ENCODE measurements at places on chromosomes 6 and 20.

DNA sequence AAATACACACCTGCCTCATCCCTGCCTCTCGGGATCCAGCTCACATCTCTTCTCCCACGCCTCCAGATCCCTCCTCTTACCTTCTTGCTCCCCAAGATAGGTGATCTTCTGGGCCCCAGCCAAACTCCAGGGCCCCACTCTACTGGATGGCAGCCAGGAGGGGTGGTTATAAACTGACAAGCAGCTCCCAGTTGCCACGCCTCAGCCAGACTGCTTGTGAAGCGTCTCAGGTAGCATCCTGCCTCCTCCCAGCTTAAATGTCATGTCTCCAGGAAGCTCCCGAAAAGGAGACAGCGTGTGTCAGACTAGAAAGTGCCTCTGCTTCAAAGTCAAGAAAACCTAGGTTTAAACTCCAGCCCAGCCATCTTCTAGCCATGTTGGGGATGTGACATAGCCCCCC lies 114.1 kb downstream of the LRFN2 start:
- DNase-seq = no peak

GRCh38 chr20:20567712-20568111 lies 144.7 kb downstream of the RALGAPA2 start:
- no peak for DNase-seq

GRCh38 chr20:35034145-35034544 lies 58.5 kb downstream of the TRPC4AP start:
- no peak for DNase-seq

DNA sequence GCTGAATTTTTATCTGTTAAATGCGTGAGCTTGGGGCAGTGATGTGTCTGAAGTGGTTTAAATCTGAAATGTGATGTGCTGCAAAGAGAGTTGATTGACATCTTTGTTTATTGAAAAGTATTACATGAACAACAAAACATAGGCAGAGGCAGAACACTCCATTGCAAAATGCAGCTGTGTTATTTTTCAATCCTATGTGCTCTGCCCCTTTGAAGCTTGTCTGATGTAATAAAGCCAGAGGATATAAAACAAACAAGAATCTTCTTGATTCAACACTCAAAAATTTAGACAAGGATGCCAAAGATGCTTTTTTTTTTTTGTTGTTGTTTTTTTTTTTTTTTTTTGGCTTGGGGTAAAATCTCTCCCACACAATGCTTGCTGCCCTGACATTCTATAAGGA lies 482.4 kb upstream of the MMS22L start:
- no peak for DNase-seq

DNA sequence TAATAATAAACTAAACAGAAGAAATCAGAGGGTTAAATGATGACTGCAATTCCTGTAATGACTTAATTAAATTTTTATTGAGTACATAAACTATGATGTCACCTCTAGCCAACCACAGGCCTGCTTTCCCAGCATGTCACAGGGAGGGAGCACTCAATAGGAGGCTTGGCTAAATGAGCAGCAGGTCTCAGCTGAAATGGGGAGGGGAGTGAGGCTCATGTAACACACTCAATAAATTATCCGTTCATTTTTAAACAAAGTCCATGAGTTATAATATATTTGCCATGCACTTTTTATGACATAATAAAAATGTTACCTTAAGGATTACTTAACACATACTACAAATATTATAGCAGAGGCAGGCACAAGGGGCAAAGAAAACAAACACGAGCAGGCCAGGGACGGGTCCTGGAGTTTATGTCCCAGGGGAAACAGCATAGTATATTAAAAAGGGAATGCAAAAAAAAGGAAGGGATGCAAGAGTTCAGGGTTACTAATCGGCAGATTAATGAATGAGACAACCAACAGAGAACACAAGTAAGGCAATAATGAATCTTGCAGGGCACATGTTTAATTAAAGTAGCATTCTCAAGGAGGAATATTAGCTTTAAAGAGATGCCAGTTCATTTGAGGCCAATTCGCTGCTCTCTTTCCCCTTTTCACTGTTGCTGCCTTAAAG lies 27.1 kb upstream of the FAM83C start:
- DNase-seq = no peak

- DNase-seq = no peak
Observed at GRCh38 chr6:145155873-145156782, 579.2 kb downstream of the EPM2A start.

DNA sequence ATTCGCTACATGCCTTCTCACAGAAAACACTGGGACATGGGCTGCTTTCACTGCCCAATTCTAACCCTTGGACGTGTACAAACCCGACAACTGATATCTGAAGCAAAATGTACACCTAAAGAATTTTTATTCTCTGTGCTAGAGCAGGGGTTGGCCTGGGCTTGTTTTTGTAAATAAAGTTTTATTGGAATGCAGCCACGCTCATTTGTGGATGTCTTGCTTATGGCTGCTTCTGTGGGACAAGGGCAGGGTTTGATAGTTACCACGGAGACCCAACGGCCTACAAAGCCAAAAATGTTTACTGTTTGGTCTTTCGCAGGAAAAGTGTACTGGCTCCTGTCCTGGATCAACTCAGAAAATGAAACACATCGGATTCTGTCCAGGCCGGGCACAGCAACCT lies 58.1 kb upstream of the APCDD1L start:
- DNase-seq = no peak

- DNase-seq = no peak
Observed at GRCh38 chr6:147204843-147205311, 660 bp downstream of the STXBP5 start.

DNA sequence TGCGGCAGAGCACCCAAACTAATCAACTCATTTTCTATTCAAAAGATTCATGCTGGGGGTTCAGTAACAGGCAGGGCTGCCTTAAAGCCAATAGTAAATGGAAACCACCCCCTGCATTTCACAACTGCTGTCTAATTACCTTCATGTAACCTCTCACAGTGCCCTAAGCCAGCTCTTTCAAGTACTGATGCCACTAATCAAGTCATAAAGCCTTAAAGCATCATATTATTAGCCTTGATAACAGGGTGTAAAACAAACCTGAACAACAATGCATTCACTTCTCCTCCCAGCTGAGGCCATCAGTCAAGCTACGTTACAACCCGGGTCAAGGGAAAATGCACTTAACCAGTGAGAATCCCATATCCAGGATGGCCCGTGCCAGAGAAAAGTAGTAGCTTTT lies 33.0 kb downstream of the TRERF1 start:
- no peak for DNase-seq

- DNase-seq = no peak
Observed at GRCh38 chr6:31004794-31005193, 5.5 kb upstream of the MUC22 start.

- DNase-seq = no peak
Observed at GRCh38 chr6:167152862-167153261, 4.9 kb downstream of the GPR31 start.

- DNase-seq = no peak
Observed at GRCh38 chr6:105894556-105894955, 191.6 kb upstream of the PRDM1 start.

DNA sequence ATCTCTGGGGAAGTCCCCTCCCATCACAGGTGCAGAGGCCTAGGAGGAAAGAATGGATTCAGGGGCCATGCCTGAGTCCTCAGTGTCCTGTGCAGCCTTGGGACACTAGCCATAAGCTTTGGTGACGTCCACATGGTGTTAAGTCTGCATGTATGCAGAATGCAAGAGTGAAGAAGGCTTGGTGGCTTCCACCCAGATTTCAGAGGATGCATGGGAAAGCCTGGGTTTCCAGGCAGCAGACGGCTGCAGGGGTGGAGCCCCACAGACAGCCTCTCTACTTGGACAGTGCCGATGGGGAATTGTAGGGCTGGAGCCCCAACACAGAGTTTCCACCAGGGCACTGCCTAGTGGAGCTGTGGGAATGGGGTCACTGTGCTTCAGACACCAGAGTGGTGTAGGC lies 117.1 kb upstream of the NRN1 start:
- DNase-seq = no peak

GRCh38 chr20:51423290-51423667 lies 119.2 kb downstream of the NFATC2 start:
- no peak for DNase-seq

GRCh38 chr6:14016432-14016831 lies 91.7 kb downstream of the RNF182 start:
- no peak for DNase-seq

DNA sequence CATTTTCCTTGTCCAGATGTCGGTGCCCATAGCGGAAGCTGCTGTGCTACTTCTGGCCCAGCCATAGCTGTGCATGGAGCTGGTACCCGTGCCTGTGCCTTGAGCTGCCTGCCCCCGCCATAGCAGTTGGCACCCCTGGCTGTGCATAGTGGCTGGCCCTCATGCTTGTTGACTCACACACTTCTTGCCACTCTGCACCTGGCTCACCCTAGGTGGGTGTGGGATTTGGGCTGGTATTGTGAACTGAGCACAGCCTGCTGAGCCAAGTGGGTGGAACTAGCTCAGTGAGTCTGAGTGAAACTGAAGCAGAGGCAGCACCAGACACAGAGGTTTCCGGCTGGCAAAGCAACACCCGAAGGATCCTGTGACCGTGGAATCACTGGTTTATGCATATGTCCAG lies 689.5 kb upstream of the EYS start:
- no peak for DNase-seq

DNA sequence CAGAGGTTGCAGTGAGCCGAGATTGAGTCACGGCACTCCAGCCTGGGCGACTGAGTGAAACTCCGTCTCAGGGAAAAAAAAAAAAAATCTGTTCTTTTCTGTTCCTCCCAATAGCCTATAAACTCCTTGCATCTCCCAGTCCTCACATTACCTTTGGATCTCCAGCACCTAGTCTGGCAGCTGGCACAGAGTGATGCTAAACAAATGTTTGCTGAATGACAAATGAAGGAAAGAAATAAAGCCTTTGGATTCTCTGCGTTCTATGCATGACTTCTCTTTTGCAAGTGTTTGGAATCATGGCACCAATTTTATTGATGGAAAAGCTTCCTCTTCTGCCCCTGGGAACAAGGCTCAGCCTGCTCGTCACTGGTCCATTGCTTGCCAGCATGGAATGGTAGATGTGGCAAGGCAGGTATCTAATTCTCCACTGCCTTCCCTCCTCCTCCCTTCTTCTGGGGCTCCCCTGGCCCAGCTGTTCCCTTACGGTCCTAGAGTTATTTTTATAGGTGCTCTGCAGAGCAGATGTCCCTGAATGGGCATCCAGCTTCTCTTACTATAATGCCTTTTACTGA lies 53.6 kb upstream of the FYN start:
- no peak for DNase-seq

- no peak for DNase-seq
Observed at GRCh38 chr6:166542580-166542912, 43.9 kb downstream of the RAMACL start.

GRCh38 chr6:11386323-11386722 lies 151.2 kb upstream of the TMEM170B start:
- no peak for DNase-seq

- DNase-seq = no peak
Observed at GRCh38 chr6:44128020-44128917, 915 bp downstream of the TMEM63B start.

GRCh38 chr20:36794116-36794474 lies 20.5 kb upstream of the DSN1 start:
- no peak for DNase-seq

GRCh38 chr6:49430187-49430586 lies 32.9 kb downstream of the MMUT start:
- DNase-seq = no peak

GRCh38 chr20:41278936-41279335 lies 38.6 kb downstream of the ZHX3 start:
- no peak for DNase-seq

- no peak for DNase-seq
Observed at GRCh38 chr6:44080561-44081521, 46.4 kb downstream of the MRPL14 start.

DNA sequence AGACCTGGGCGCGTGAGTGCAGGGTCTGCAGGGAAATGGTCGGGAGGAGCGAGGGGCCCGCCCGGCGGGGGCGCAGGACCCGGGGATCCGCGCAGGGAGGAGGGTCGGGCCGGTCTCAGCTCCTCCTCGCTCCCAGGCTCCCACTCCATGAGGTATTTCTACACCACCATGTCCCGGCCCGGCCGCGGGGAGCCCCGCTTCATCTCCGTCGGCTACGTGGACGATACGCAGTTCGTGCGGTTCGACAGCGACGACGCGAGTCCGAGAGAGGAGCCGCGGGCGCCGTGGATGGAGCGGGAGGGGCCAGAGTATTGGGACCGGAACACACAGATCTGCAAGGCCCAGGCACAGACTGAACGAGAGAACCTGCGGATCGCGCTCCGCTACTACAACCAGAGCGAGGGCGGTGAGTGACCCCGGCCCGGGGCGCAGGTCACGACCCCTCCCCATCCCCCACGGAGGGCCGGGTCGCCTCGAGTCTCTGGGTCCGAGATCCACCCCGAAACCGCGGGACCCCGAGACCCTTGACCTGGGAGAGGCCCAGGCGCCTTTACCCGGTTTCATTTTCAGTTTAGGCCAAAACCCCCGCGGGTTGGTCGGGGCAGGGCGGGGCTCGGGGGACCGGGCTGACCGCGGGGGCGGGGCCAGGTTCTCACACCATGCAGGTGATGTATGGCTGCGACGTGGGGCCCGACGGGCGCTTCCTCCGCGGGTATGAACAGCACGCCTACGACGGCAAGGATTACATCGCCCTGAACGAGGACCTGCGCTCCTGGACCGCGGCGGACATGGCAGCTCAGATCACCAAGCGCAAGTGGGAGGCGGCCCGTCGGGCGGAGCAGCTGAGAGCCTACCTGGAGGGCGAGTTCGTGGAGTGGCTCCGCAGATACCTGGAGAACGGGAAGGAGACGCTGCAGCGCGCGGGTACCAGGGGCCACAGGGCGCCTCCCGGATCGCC lies 54.2 kb upstream of the HLA-A start:
- DNase-seq = peak; percentile 62

GRCh38 chr6:1821164-1821512 lies 211.4 kb downstream of the FOXC1 start:
- DNase-seq = no peak

DNA sequence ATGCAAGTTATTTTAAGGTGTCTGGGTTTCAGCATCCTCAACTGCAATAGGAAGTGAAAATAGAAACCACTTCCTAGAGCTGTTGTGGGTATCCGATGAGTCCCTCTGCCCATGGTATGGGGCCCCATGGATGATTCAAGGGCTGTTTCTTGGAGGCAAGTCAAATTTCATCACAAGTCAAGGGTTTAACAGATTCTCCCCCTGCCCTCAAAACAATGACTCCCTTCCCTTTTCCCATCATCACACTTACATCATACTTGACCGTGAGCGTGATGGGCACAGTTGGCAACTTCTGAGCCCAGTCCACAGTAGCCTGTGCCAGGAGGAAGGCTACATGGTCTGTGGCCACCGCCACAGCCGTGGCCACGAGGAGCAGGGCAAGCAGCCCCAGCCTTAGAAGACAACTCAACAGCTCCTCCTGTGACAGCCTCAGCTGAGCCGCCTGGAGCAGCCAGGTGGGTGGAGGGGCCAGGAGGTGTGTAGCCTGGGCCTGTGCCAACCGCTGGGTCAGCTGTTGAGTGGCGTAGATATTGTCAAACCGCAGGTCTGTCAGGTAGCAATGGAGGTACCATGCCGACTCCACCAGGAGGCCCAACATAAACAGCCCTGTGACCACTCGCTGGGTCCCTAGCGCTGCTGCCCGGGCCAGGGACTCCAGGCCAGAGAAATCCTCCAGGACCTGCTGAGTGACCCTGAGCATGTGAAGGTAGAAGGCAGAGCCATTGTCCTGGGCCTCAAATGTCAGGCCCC lies 5.2 kb downstream of the OCSTAMP start:
- DNase-seq = no peak
